ENCODE measurements at places on chromosomes 4 and X.

- DNase-seq, result no peak
These were observed 1.6 kb downstream of the RPL10 start for GRCh38 chrX:154399527-154400368.

DNA sequence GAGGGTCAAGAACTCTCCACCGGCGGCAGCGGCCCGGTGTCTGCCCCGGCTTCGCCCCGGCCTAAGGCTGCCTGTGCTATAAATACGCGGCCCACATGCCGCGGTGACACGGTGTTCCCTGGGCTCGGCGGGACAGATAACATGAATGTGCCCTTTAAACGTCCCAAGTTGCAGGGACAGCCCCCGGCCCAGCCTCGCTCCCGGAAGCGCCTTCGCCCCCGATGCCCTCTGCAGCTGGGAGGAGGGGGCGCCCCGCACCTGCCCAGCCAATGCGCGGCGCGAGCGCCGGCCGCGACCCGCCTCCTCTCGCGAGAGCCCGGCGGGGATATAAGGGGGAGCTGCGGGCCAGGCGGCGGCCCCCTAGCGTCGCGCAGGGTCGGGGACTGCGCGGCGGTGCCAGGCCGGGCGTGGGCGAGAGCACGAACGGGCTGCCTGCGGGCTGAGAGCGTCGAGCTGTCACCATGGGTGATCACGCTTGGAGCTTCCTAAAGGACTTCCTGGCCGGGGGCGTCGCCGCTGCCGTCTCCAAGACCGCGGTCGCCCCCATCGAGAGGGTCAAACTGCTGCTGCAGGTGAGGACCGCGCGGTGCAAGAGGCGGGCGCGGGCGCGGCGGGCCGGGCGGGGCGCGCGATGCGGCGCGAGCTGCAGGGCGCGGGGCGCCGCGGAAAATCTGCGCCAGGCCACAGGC lies at the start of gene SLC25A4:
SLC25A4 (plus strand) TSS at position 355 of the 689 bp plus-strand sequence; CDS start at position 462, 107 bp downstream.
- peak; percentile 50 for DNase-seq

DNA sequence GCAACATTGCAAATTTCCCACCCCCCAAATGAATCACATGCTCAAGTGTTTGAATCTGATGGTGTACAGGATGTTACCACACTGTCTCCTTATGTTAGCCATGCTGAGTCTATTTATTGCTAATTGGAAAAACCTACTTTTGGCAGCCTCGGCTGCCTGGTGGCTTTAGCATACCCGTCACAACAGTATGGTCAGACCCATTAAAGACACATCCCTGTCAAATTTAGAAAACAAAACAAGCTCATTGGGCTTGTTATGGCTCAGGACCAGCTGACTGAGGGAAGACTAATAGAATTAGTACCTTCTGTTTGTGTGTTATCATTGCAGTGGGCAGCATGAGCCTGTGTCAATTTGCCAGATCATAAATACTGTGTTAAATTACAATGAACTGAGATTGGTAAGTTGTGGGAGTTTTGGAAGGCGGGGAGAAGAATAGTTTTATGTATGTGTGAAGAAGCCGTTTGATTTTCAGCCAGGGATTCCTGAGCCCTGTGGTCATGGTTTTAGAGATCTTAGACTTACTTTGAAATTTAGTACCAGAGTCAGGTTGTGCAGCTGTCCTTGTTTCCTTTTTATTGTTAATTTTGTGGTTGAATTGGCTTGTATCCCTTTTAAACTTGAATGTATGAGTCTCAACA lies 66.8 kb downstream of the POLA1 start:
- DNase-seq, result no peak

GRCh38 chrX:68822641-68823410 lies 6.0 kb upstream of the EFNB1 start:
- peak; percentile 67 for DNase-seq

- DNase-seq, result no peak
These were observed 37.1 kb upstream of the STIM2 start for GRCh38 chr4:26823583-26823982.

DNA sequence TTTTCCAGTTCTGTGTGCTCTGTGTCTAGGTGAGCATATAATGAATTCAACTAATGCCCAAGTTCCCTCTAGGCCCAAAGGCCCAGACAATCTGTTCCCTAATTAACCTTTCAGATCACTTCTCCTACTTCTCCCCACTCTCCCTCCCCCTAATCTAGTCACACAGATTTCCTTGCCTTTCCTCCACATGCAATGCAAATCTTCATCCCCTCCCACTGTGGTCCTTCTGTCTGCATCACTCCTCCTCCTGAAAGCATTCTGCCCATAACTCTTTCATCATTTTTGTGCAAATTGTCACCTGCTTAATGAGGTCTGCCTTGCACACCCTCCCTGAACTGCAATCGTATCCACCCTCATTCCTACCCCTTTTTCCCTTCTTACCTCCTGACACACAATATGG lies 346.6 kb downstream of the FBXO8 start:
- DNase-seq, result no peak
